ENCODE measurements at places on chromosomes 3 and 15. TPM values are rescaled to one million over a fixed set of nuclear protein-coding genes. Genes with fewer than 3 reads are reported as not detected.

DNA sequence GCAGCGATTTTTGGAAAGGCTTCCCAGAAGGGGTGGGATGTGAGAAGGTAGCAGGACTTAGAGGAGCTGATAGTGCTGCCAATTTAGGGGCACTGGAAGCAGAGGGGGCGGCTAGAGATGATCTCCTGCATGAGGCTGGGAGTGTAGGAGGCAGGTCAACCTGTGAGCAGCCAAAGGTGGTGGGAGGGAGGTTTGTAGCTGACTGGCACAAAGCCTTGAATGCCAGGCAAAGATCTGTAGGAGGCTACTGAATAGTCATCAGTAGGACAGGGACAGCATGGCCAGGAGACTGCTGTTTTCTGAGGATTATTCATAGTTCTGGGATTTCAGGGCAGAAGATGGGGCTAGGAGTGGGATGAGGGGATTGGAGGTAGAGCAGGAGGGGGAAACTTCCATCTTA lies 2.2 kb downstream of the SCAMP5 start:
- DNase-seq, result no peak

GRCh38 chr15:52291204-52291603 lies 4.4 kb downstream of the MYO5C start:
- DNase-seq, result no peak

DNA sequence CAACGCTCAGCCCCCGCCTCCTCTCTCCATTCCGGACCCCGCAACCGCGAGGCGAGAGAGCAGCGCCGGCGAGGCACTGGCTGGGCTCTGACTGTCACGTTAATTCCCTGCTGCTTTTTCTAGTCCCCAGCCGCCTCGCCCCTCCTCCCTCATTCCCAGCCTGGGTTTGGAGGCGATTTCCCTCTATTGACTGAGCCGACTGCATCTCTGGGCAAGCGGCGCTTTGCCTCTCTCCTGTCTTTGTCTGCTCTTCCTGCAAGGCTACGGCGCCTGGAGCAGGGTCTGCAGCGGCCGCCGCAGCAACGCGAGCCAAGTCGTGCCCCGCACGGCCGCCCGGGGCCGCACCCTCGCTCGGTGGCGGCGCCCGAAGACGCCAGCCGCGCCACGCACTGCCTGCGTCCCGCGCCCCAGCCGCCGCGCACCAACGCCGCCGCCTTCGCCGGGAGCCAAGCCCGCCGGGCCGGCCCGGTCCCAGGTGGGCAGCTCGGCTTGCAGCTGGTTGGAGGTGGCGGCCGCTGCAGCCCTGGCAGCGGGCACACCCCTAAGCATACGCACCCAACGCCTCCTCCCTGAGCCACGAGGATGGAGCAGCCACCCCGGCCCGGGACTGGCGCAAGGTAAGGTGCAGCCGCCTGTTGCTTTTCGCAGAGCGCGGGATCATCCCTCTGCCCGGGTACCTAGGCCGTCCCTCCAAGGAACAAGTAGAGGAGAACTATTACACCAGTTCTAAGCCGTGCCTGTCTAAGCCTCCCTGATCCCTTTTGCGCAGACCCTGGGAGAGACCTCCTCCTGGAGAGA lies at the start of gene LRRC3B:
Gene LRRC3B (plus strand): TSS at position 152 of the 798 bp plus-strand sequence. CDS start 86,901 bp downstream, outside the sequence.
- DNase-seq, result peak; percentile 91

DNA sequence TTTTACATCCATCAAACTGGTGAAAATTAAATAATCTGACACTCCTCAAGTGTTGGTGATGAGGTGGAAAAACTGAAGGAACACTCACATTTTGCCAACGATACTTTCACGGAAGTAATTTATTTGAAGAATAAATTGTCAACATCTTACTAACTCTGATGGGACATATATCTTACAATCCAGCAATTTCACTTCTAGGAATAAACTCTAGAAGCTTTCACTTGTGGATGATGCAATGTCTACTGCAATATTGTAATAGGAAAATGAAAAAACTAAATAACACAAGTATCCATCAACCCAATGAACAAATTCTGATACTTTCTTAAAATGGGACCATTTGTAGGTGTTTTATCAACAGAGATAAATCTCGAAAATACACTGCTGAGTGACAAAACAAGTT lies 16.2 kb upstream of the LIPC start:
- DNase-seq, result no peak

- no peak for DNase-seq
These were observed 12.9 kb downstream of the DYNC1LI1 start for GRCh38 chr3:32557640-32558352.

DNA sequence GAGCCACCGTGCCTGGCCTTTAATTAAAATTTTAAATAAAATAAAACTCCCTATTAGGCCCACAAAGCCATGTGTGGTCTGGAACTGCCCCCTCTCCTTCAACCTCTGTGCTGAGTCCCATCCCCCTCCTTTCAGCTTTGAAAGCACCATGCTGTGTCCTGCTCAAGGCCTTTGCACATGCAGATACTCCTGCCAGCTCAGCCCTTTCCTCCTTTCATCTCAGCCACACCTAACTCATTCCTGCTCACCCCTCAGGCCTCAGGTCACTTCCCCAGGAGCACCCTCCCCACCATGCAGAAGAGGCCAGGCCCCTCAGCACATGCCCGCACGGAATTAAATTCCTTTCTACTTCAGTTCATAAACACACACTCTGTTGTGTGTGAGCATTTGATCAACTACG lies 28.1 kb downstream of the ATRIP start:
- peak; percentile 92 for DNase-seq

TRH gene
- total RNA-seq, result 0.22 TPM

PDZRN3 gene
- 10.4 TPM for total RNA-seq

PTX3 gene
- 2.5 TPM for total RNA-seq
